ENCODE measurements at places on chromosomes 5 and 9.

GRCh38 chr5:158560170-158560569 is 539.5 kb downstream of the EBF1 start:
- DNase-seq = no peak

DNA sequence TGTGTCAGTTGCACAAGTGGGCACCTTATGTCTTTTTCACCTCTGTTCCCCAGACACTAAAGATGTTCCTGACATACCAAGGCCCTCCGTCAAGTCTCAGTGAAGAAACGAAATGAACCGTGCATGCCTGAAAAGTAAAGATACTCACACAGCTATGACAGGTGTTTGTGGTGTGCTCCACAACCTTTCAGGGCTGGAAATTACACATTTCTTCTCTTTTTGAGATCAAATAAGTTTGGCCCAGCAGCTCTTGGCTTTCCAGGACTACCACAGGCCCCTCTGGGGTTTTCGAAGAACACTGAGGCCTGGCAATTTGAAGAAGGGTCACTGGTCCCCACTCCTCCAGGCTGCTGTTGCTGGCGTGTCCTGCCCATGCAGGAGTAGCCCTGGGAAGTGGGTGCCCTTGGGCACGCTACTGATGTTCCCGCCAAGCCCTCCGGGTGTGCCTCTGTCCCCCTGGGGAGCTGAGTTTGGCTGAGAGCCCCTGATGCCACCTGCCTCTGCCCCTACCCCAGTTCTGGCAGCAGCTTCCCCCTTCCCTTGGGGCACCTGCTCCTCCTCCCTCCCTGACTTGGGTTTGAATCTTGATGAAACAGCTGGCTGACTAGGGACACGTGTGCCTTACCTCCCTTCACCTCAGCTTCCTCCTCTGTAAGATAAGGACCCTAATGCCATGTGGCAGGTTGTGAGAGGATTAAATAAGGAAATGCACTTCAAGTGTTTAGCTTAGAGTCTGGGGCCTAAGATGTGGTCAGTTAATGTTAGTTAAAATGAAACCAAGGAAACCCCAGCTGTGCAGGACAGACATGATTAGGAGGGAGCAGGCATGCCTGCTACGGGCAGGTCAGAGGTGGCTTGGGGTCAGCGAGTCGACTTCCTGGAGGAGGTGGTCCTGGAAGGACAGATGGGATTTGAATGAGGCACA is 49.1 kb upstream of the GADD45G start:
- DNase-seq = peak; percentile 75

GRCh38 chr5:45793638-45794532 is 97.7 kb upstream of the HCN1 start:
- DNase-seq = no peak

GRCh38 chr5:139394654-139395566 is at the start of gene PROB1:
PROB1 (minus strand) TSS chr5:139395104; CDS start chr5:139395081, 23 bp downstream.
- no peak for DNase-seq

DNA sequence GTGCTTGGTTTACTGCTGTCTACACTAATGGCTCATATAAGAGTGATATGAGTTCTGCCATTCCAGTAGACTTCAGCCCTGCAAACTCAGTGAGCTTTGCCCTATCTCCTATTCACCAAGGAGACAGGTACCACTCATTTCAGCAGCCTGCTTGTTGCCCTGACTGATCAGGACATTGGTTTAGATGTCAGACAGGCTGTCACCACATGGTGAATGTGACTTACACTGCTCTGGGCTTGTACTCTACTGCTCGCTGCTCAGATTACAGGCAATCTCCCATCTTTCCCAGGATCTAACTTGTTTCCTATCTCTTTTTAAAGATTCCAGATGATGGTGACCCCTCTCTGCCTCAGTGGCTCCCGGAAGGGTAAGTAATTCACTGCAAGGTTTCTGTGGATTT is 123.3 kb upstream of the RUSC2 start:
- no peak for DNase-seq

GRCh38 chr5:124438903-124439281 is 307.5 kb downstream of the ZNF608 start:
- DNase-seq = no peak

DNA sequence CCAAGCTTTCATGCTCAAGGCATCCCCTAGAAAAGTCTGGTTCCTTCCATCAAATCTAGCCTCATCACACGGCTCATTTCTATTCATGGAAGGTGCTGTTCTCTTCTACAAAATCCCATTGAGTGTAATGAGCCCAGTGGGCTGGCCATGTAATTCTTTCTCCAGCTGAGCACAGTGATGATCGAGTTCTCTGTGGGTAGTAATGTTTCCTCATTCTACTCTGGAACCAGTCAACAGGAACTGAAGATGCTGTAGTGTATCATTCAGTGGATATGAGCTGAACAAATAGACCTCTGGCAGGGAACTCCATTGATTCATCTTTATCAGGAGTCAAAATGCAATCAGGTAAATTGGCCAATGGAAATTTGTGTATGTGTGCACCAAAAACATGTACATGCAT is 149.2 kb downstream of the LRRC70 start:
- DNase-seq = no peak

DNA sequence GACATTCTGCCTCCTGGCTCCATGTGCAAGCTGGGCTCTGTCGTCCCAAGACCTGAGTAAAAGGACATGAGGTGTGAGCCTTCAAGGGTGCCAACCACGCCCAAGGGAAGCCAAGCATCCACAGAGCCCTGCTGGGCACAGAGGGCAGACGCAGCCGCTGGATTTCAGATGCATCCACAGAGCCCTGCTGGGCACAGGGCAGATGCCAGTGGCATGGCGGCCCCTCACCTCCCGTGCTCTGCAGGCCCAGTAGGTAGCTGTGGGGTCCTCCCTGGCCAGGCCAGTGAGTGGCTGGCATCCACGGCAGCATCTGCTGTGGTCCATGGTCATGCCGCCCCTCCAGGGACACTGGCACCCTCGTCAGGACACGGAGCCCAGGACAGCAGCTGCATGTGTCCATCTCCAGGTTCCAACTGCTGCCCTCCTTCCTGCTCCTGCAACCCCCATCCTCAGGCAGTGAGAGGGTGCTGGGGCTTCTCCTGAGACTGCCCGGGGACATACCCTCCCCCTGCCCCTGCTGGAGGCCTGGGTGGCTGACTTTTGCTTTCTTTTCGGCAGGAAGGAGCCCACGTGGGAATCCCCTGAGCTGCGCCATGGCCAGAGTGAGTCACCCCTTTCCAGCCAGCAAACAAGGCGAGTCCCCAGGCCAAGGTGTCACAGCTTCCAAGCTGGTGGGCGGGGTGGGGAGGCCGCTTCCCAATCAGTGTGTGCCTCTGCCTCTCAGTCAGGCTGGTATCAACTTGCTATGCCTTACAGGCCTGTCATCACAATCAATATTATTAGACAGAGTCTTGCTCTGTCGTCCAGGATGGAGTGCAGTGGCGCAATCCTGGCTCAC is 4.0 kb upstream of the TRAF2 start:
- no peak for DNase-seq

DNA sequence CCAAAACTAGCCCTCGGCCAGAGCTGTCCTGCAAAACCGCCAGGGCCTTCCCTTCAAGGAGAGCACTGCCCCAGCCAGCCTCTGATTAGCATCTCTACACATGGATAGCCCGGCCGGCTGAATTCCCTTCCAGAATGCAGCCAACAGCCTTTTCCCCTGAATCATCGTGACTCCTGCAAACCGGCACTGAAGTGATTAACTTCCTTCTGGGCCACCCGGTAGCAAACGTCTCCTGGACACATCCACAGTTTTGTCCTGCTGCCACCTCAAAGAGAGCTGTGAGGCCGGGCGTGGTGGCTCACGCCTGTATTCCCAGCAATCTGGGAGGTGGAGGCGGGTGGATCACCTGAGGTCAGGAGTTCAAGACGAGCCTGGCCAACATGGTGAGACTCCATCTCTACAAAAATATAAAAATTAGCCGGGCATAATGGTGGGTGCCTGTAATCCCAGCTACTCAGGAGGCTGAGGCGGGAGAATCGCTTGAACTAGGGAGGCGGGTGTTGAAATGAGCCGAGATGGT is 21.1 kb upstream of the EEIG1 start:
- no peak for DNase-seq

- no peak for DNase-seq
Measured at GRCh38 chr5:118211606-118212005, 776.7 kb downstream of the DTWD2 start.

DNA sequence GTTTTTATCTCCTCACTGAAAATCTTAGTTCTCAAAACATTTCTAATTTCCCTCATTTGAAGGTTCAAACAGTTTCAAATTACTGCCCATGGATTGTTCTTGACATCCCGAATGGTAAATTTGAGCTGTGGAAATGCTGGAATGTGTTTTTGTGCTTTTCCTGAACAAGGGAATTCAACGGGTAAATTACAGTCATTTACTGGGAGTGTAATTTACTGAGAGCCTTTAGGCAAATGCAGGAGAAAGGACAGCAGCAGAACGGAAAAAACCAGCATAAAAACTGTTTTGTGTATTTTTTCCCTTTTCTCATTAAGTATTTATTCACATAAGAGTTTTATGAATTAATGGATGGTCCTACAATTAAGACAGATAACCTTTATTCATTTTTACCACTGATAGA is 139.2 kb downstream of the PBX3 start:
- no peak for DNase-seq

- DNase-seq = no peak
Measured at GRCh38 chr9:121935739-121936138, 157.4 kb downstream of the TTLL11 start.

DNA sequence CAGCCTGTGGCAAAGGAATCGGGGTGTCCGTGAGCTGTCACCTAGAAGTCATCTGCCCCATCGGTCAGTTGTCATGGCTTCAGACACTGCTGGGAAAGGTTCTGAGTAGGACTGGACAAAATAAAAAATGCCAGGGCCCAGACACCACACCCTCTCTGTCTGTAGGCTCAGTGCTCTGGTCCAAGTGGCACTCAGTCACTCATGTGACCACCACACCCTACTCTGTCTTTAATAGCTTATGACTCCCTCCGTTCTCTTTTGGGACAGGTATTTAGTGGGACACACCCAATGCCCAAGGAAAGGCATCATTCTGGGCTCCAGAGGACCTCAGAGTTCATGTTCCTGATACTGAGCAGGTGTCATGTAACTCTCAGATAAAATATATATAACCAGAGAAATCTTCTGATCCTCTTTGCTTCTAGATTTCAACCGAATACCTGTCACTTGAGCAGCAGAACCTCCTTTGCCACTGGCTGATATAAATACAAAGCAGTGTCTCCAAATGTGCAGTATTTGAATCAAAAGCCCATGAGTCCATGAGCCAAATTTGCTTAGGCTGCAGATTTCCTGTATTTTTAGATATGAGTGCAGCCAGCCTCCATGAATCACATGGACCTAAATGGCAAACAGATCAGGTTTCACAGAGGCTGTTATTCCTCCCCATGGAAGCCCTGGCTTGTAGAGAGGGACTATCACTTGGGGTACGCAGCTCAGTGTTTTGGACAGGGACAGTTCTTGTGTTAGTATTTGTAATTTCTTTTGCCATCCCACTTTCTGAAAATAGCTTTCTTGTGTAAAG is 272.0 kb downstream of the ARHGAP26 start:
- no peak for DNase-seq

- DNase-seq = no peak
Measured at GRCh38 chr5:127410959-127411358, 106.5 kb upstream of the PRRC1 start.

GRCh38 chr5:4373051-4373820 is 766.9 kb upstream of the ADAMTS16 start:
- no peak for DNase-seq

- no peak for DNase-seq
Measured at GRCh38 chr5:80481019-80481893, 6.6 kb upstream of the FAM151B start.

- peak; percentile 31 for DNase-seq
Measured at GRCh38 chr9:93043122-93043521, 15.4 kb upstream of the SUSD3 start.

Data from GF-D8 (cell line).